ENCODE measurements at places on chromosomes 13 and 19.

DNA sequence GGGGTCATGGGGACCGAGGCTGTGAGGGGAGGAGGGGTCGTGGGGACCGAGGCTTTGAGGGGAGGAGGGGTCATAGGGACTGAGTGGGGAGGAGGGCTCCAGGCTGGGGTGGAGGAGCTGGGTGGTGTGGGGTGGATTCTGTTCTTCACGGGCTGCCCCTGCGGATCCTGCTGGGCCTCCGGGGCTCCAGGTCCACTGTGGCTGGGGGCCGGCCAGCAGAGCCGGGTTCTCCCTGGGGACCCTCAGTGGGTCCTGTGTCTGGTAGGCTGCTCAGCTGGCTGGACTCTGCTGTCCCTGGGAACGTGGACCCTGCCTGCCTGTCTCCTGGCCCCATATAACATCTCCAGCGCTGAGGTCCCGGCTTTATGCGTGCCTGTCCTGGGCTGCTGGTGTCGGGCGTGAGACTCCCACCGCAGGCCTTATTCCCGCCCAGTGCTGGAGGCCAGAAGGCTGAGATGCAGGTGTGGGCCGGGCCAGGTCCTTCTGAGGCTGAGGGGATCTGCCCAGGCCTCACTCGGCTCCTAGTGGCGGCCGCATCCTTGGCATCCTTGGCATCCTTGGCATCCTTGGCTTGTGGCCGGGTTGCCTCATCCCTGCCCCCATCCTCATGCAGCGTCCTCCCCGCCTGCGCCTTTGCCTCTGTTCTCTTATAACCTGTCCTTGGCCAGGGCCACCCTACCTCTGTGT lies 19.8 kb upstream of the GNA15 start:
- DNase-seq: no peak

DNA sequence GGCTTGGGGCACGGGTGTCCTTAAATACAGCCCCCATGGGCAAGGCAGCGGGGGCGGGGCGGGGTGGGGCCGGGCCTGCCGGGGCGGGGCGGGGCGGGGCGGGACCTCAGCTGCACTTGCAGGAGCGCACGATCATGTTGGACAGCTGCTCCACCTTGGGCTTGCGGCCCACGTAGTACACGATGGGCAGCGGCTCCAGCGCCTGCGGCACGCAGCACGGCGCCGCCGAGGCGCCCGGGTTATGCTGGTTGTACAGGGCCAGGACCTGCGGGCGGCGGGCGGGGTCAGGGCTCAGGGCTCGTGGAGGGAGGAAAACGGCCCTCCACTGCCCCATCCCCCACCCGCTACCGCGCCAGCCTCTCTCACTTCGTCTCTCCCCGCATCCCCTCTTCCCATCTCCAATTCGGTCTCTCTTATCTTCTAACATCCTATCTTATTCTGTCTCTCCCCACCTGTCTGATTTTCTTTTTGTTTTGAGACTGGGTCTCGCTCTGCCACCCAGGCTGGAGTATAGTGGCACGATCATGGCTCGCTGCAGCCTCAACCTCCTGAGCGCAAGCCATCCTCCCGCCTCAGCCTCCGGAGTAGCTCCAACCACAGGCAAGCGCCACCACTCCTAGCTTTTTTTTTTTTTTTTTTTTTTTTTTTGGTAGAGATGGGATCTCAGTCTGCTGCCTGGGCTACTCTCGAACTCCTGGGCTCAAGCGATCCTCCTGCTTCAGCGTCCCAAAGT lies 21.1 kb downstream of the CCDC97 start:
- DNase-seq: no peak

GRCh38 chr19:52464798-52465470 lies 11.6 kb downstream of the ZNF578 start:
- DNase-seq: no peak

DNA sequence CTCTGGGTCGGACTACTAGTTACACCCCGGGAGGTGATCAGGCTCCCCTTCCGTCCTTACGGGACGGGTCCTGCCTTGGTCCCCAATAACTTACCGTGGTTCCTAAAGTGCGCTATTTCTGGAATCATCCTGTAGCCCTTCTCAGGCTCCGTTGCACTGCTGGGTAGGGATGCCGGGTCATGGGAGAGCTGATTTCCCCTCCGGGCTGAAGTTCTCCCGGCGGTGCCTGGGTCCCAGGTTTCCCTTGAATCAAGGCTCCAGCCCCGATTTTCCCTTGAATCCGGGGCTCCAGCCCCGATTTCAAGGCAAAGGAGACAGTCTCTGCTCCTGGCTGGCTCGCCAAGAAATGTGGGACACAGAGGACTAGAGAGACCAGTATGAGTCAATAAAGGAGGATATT lies 43.4 kb downstream of the ZNF493 start:
- no peak for DNase-seq

DNA sequence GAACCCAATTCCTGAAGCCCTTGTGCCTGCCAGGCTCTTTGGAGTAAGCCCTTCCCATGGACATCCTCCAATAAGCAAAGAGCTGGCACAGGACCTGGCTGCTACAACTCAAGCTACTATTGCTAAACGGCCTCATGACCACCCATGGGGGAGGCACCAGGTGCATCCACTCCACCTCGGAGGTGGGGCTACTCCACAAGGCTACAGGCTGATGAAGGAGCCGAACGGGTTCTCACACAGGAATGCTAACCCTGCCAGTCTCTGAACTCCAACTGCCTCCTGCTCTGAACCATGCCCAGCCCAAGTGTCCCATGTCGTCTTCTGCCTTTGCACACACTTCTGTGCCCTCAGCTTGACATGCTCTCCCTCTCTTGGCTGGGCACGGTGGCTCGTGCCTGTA lies 10.0 kb downstream of the SYMPK start:
- DNase-seq: no peak

- DNase-seq: no peak
These were observed 1.9 kb downstream of the EFNA2 start for GRCh38 chr19:1287354-1288225.

- DNase-seq: peak; percentile 95
These were observed 4.2 kb downstream of the TRAPPC6A start for GRCh38 chr19:45173816-45174215.

DNA sequence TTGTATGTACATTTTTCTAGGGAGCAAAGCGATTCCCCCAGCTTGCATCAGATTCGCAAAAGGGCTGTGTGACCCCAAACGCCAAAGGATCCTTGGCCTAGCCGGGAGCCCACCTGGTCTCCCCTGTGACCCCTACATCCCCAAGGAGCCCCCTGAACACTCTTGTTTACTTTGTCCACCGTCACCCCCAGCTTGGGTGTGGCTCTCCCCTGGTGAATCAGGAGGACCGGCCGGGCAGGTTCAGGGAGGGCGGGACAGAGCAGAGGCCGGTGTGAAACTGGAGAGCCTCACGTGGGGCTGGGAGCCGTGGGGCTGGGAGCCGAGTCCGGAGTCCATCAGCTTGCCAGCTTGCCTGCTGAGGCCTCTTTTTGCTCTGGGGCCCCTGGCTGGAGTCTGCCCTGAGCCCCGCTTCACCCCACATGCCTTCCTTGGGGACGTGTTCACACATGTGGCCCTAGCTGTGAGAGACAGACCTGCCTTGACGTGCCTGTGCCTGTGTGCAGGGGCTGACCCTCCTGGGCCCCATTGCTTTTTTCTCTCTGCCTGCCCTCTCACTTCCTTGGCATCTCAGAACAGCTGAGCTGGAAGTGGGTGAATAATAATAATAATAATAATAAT lies 2.0 kb downstream of the ITPKC start:
- no peak for DNase-seq

- DNase-seq: peak; percentile 33
These were observed 312.5 kb downstream of the DCLK1 start for GRCh38 chr13:35818633-35819067.

DNA sequence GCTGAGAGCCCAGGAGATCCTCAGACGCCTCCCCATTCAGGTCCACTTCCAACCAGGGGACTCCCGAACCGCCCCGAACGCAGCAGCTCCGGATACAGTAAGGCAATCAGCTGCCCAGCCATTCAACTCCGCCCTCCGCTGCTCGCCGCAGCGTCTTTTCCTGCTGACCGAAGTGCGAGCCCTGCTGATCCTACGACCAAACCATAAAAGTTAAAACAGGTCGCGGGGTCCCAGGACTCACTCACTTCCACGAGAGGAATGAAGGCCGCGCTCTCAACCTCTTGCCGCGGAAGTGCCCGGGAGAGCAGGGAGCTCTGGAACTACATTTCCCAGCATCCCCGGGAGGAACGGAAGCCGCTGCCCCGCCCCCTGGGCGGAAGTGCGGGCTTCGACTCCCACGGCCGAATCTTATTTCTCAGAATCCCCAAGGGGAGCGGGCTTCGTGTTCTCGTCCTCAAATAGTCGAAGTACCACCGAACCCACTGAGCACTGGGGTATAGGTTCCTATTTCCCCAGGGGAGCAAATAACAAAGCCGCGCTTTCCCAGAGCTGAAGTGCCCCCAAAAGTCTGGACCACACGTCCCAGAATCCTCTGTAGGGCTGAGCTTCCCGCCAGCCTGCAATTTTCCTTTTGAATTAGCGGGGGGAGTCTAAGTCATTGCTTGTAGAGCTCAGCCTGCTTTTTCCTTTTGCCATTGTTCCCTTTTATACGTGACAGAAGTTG lies at the start of gene ZNF45:
Gene ZNF45, minus strand, starts transcription at position 298 of the 724 bp plus-strand sequence. CDS start 13,097 bp downstream, outside the sequence.
- peak; percentile 48 for DNase-seq

DNA sequence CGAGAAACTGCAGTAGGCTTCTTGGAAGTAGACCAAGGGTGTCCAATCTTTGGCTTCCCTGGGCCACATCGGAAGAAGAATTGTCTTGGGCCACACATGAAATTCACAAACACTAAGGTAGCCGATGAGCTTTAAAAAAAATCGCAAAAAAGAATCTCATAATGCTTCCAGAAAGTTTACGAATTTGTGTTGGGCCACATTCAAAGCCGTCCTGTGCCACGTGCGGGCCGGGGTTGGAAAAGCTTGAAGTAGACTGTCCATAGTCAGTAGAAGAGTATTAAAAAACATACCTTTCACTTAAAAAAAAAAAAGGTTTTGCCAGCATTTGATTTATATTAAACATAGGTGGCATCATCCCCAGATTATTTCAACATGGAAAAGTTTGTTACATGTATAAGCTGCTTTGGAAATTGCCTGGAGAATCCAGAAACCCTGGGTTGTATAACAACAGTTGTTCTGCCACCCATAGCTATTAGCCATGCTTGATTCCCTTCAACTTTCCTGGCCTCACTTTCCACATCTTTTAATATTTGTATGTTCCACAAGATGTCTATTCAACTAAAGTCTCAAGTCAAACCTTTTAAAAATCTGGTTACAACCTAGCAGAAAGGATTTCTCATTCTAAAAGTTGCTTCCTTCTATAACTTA lies 1.0 kb downstream of the IFT88 start:
- no peak for DNase-seq

- no peak for DNase-seq
These were observed 15.7 kb downstream of the CCDC124 start for GRCh38 chr19:17948514-17948900.

GRCh38 chr13:77832339-77833100 lies 86.1 kb downstream of the EDNRB start:
- DNase-seq: no peak

GRCh38 chr19:51111606-51112005 lies 3.4 kb upstream of the CTU1 start:
- DNase-seq: no peak

- no peak for DNase-seq
These were observed 697 bp upstream of the DGKH start for GRCh38 chr13:42047561-42048341.

DNA sequence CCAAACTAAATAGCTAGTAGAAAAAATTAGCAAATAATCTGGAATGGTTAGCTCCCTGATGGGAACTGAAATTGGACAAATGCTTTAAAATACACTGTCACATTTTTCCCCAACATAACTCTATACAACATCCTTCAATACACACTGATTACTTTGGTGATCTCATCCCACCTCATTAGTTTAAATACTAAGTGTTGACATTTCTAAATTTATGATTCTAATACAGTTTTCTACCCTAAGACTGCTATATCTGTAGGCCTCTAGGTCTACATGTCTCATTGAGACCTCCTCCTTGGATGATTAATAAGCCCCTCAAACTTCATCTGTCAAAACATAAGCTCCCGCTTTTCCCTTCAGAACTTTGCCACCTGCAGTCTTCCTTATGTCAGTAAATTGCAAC lies 80.7 kb upstream of the SLITRK5 start:
- no peak for DNase-seq

DNA sequence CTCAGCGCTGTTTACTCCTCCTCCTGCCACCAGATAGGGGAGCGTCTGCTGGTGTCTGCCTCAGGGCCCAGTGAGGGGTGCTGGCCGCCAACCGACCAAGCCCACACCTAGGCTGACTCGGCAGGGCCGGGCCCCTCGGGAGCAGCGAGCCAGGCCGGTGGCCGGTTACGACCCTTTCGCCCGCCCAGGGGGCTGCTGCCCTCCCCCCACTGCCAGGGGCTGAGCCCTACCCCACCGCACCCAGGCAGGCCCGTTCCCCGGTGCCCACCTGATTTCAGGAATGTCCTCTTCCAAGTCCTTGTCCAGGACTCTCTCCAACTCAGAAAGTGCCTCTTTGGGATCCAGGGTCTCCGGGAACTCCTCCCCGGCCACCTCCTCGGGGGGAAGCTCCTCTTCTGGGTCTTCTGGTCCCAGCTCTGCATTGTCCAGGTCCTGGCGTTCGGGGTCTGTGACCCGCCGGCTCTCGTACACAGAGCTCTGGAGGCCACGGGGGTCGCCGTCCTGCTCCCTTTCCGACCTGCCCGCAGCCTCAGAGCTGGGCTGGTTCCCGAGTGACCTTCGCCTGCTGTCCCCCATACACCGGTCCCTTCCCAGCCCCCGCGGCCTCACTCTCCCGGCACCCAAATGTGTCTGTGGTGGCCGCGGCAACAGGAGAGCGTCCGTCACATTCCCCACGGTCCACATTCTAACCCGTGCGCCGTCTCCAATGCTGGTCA lies 31.0 kb upstream of the MIER2 start:
- DNase-seq: no peak

DNA sequence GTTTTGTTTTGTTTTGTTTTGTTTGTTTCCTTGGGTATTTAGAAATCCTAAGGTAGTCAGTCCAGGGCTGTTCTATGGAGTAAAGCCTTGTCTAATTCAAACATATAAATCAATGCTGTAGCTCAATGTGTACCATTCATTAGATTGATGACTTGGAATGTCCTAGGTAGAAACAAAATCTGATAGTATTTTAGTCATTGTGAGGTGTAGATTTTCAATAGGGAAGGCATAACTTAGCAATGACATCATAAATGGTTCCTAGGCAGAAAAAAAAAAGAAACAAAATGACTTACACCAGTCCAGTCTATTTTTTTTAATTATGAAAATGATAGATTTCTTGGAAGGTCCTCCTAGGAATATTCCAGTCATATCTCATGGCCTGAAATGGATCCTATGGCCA lies 189.9 kb downstream of the SPRY2 start:
- no peak for DNase-seq

- peak; percentile 65 for DNase-seq
These were observed 192.2 kb downstream of the STK24 start for GRCh38 chr13:98384739-98385138.

- no peak for DNase-seq
These were observed 8.5 kb upstream of the CA11 start for GRCh38 chr19:48654299-48655059.

GRCh38 chr19:18117364-18117691 lies 19.8 kb downstream of the MAST3 start:
- DNase-seq: no peak

DNA sequence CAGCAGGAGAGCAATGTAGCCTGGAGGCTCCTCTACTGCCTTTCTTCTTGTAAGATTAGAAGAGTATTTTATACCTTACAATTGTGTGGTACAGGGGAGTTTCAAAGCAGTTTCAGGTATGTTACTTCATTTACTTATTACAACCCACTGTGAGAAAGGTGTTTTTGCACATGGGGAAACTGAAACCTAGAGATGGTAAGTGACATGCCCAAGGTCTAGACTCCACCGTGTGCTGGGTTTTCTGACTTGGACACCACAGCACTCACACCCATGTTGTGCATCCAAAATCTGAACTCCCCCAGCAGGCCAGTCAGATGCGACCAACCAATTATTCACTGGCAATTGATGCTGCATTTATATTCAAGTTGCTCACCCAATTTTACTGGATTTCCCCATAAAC lies 22.8 kb downstream of the ERICH6B start:
- no peak for DNase-seq

All from AG09309 (cell line).